ENCODE measurements at places on chromosomes 4 and X.

- no peak for DNase-seq
Measured at GRCh38 chr4:158811704-158812103, 42.9 kb downstream of the FNIP2 start.

- DNase-seq, result no peak
Measured at GRCh38 chrX:10485326-10485725, 135.1 kb downstream of the MID1 start.

DNA sequence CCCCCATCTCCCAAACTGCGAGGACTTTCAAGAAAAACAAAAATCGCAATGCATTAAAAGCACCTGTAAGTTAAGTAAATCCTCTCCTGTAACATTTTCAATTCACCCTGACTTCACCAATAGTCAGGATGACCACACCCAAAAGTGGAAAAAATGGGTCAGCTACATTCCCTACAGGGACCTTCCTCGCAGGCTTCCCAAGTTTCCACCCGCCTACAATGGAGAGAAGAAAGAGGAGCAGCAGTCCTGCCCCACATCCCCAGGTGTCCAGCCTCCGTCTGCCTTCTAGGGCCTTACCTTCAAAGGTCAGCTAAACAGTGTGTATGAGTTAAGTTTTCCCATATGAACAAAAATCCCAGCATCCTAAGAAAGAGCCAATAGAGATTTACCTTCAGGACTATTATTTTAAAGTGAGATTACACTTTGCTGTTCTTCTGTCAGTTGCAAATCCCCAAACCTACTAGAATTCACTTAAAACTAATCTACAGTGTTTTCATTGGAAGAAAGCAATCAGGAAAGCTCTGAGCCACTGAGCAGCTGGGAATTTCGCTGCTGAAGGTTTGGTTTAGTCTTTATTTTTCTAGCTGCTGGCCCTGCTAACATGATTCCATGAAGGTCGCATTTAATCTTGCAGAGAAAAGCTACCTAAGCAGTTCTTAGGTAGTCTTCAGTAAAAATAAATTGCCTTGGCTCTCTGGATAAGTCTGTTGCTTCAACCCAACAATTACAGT lies 12.5 kb downstream of the IRF2 start:
- DNase-seq, result no peak

GRCh38 chr4:87559090-87559837 lies 30.1 kb upstream of the SPARCL1 start:
- peak; percentile 33 for DNase-seq

GRCh38 chr4:94507708-94508107 lies 56.0 kb downstream of the PDLIM5 start:
- no peak for DNase-seq

DNA sequence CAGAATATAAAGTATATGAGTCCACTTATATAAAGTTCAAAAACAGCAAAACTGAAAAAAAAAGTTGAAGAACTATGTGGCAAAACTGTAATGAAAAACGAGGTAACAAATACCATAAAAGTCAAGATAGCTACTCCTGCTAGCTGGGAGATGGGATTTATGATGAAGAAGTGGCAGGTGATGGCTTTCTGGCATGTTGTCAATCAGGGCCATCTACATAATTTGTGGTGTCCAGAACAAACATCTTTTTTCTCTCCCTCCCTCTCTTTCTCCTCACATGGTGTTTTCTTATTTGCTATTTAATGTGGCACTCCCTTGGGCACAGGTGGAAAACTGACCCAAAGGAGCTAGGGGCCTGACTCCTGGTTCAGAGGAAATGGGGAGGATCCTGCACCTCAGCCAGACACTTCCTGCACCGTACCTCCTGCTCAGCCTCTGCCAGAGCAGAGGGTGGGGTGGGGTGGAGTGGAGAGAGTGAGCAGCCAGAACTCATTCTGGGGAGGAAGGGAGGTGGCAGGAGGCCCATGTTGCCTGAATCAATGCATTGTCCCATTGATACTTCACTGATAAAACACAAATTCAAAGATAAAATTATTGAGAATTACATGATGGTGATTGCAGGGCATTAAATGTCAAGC lies 5.3 kb upstream of the SAP30 start:
- no peak for DNase-seq

DNA sequence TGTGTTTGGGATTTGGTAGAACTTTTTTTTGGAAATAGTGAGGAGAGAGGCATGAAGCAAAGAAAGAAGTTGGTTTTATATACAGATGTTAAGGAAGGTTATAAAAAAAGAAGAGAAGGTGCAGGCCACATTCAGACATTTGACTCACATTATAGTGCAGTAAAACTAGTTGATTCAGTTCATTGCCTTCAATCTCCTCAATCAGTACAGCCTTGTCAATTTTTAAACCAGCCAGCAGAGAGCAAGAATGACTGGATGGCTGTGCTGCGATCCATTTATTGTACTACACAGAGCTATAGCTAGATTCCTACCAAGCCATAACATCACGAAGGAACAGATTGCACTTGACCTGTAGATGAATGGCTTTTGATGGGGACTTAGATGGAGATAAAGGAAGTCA lies 79.7 kb upstream of the LSM6 start:
- DNase-seq, result no peak

DNA sequence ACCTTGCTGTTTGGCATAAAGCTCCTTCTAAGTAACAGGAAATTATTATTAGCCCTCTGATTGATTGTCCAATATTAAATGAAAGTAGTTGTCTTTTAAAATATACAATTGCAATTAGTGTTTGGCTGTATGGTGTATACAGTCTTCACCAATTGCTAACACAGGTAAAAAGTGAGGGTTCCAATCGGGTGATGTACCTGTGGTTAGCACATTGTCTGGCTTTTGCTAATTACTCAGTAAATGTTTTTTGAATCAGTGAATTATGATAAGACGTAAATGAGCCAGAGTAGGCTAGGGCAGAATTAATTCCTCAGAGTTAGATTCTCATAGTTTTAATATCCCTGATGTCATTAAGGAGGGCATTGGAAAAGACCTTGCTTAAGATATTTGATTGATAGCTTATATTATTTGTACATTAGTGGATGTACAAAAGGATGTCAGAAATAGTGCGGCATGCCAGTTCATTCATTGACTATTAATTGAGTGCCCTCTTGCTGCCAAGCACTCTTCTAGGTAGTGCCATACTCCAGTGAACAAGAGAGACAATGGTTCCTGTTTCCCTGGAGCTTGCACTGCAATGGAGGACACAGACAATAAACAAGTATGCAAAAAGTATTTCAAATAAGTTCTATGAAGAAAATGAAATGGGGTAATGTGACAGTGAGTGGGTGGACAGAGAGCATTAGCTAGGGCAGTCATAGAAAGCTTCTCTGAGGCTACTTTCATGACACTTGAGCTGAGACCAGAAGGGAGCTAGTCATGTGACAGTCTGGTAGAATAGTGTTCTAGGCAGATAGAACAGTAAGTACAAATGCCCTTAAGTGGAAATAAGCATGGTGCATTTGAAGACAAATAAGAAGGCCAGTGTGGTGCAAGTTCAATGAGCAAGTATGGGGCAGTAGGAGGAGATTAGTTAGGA lies 205.9 kb upstream of the CASK start:
- DNase-seq, result no peak

DNA sequence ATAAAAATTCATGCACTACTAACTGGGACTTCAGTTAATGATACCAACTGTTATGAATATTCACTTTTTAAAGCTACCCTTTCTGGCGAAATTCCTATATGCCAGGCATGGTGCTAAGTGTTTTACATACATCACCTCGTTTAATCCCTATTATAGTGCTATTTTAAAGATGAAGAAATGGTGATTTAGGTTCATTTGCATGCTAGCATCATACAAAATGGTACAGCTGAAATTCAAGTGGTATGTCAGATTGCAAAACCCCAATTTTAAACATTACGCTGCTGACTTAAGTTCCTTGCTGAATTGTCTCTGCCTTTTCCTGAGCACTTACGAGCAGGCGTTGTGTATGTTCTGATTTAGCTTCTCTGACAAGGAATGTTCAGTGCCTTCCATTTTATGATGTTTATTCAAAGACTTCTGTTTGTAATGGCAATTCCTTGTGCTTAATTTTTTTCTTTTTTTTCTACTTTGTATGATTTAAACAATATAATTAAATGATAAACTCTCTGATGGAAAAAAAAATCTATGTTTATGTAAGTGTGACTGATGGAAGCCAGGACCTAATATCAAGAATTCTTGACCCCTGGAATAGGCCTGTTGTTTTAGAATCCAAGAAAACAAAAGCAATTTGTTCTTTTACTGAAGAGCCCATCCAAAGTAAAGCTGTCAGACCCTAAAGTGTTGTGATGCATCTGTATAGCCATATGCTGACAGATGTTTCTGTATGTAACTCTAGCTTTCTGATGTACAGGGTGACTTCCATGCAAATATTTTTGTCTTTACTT lies 148.1 kb downstream of the PCDH7 start:
- no peak for DNase-seq

GRCh38 chrX:39162322-39162735 lies 361.1 kb downstream of the MID1IP1 start:
- no peak for DNase-seq

DNA sequence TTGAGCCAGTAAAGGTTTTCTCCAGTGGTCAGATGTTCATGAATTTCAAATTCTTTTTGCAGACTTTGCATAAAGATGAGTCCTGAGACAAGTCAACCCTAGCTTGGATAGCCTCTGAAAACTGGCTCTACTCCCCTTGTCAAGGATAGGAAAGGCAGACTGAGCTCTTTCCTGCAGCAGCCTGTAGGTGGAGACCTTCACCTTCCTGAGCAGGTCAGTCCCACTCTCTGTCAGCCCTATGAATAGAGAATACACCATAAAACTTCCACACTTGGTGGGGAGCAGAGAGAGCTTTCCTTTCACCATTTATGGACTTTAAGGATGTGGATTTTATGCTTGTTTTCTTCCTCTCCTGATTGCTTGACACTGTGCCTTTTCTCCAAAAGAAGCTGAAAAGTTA lies 41.9 kb downstream of the PCDH19 start:
- no peak for DNase-seq

GRCh38 chr4:148366251-148366650 lies 76.0 kb downstream of the NR3C2 start:
- DNase-seq, result no peak

Measured in GM12864 (cell line).